Activated T-cell treated with anti-CD3 and anti-CD28 coated beads for 48 hours (primary cell): ENCODE measurements at places on chromosomes 2 and 18.

DNA sequence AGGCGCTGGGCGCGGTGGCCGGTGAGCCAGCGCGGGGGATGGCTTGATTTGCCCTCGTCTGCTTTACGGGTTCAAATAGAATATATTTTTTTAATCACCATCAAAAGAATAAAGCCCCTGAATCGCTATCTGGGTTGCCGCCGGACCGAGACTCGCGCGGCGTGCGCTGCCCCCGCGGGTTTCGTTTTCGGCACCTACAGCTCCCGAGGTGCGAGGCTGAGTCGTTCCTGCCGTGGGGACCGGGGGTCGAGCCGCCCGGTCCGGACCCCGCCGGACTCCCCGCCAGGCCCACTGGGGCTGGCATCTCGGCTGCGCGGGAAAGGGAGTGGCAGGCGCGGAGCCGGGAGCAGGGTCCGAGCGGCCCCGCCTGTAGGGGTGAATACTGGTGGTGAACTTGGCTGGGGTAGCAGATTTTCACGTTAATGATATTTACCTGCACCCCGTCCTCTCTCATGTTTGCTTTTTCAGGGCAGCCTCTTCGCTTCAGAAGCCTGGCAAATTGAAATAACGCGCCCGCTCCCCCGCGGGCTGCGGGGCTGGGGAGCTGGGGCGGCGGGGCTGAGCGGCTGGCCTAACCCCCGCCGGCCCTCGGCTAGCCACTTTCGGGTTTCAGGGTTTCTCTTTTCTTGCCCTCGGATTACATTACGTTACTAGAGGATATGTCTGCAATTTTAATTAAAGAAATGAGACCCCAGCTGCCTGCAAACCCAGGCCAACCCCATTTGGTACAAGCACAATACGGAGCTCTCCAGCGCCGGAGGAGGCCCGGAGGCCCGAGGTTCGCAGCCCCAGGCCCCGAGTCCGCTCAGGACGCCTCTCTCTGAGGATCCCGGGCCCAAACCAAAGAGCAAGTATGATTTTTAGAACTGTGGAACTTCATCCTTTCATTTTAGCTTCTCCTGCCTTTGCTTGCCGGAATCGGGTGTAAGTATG is 1.7 kb upstream of the CELF4 start:
- DNase-seq = no peak

DNA sequence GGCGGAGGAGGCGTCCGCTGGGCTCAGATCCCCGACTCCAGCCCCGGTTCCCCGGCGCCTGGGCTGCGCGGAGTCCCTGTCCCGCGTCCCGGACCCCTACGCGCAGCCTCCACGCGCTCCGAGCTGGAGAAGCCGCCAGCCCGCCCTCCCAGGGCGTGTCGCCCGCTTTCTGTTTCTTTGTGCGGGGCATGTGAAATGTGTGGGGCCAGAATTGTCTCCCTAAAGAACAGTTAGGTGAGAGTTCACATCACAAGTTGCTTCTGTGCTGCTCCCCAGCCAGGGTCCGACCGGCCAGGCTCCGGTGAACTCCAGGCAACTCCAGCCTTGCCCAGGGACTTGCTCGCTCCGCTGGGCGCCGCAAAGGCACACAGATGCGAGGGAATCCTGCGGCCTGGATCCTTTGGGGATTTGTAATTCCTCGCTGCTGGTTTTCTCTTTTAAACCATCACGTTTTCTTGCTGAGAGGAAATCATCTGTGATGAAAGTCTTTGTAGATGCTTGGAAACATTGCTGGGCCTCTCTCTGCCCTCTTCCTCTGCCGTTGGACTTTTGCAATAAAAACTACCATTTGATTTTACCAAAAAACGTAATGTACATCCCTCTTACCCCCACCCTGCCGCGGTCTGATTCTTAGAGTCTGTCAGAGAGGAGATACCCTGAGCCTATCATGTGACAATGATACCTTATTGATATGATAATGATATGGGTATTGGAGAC is 631 bp downstream of the GYPC start:
- DNase-seq = peak; percentile 33

DNA sequence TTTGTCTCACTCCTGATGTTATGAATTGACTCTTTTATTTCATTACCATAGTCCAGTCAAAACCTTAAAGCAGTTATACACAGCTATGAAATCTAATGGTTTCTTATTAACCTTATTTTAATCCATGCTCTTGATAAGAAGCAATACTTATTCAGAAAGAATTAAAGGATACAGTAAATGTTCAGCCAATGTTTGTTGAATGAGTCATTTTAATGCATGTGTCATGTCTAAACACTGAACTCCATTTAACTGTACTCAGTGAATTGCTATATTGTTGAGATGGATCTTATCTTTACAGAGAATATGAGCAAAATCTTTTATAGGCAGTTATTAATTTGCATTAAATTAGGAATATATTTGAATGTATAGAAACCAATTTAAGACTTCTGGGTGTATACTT is 135.1 kb upstream of the TFPI start:
- DNase-seq = no peak

DNA sequence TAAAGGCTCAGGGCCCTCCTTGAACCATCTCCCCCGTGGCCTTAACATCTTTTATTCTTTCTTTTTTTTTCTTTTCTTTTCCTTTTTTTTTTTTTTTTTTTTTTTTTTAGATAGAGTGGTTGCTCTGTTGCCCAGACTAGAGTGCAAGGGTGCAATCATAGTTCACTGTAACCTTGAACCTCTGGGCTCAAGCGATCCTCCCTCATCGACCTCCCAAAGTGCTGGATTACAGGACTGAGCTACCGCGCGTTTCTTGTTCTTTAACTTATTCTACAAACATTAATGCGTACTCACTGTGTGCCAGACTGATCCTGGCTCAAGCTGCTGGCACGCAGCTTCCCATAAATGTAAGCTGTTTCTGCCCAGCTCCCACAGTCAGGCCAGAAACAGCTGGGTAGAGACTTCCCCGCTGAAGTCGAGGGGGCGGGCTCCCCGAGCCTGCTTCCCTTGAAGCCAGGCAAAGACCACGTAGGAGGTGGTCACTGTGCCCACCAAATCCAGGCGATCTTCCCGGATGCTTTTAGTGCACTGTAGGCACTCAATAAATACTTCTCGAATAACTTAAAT is 29.2 kb upstream of the ATP6V1B1 start:
- no peak for DNase-seq

DNA sequence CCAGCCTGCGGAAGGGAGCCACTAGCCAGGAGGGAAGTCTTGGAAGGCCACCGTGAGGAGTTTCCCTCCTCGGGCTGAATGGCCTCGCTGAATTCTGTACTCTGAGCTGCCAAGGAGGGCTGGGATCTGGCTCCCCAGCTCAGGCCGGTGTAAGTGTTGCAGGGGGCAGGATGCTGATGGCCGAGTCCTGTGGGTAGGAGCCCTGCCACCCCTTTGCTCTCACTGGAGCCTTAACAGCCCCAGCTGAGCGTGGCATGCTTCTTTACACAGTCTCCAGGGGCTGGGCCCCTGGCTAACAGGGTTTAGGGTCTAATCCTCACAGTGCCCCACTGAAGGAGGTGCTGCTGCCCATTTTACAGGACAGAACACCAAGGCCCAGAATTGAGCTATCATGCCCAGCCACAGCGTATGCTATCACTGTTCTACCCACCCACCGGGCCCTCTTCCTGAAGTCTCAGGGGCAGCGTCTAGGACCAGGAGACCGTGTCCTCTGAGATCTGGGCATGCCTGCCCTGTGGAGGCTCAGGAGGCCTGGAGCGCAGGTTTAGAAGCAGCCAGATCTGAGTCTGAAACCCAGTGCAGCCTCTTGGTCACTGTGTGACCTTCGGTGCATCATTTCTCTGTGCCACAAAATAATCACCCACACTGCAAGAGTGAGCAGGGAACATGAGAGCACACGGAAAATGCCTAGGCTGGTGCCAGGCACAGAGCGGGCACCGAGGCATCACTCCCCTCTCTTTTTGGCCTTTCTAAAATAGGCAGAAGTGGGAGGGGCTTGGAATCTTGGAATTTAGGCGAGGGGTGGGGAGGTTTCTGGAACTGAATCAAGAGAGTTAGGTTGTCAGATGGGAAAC is 42.9 kb downstream of the TMEM37 start:
- DNase-seq = no peak

- DNase-seq = no peak
These were observed 504.5 kb downstream of the IRS1 start for GRCh38 chr2:226295123-226295522.

DNA sequence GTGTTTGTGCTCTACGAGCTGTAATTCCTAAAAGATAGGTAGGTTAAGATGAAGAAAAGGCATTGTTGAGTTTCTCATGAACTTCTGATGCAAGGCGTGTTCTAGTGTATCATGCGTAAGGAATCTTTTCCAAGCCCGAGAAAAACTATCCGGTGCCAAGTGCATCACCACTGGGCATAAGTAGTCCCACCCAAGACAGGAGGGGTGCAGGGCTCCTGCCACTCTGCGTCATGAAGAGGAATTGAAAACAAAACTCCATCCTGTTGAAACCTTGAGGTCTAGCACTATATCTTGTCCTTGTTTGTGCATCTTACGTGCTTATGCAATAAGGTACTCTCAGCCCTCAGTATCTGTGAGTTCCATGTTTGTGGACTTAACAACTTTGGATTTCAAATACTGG is 45.7 kb downstream of the RAB31 start:
- DNase-seq = no peak

DNA sequence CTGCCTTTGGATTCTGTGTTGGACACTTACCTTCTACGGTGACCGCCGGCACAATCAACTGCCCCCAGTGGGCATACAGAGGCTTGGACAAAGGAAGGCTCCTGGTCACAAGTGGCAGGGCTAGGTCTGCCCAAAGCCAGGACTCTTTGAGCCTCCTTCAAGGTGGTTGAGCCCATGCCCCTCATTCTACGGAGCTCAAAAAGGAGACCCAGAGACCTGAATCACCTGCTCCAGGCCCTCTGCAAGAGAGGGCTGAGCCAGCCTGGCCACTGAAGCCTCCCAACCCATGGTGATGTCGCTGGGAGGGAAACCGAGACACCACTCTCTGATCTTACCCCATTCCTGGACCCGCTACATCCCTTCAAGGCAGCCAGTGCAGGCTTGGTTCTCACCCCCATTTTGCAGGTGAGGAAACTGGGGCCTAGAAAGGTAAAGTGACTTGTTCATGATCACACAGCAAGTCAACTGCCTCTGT is 87.9 kb downstream of the INHBB start:
- DNase-seq = no peak

DNA sequence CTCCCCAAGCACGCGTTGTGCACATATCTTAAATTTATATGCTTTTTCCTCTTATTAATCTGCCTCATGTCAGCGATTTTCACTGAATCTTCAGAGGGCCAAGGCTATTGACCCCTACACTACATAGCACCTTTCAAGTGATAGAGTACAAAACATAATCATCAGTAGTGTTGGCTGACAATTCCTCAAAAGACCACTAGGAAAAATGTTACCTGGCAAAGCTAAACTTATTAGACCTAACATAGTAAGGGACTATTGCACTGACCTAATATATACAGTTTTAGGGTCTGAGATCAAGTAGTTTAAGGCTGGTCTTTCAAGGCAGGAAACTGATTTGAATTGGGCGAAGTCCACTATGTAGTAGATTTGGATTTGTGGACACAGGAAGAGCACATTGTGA is 244.2 kb upstream of the ZC3H15 start:
- no peak for DNase-seq

DNA sequence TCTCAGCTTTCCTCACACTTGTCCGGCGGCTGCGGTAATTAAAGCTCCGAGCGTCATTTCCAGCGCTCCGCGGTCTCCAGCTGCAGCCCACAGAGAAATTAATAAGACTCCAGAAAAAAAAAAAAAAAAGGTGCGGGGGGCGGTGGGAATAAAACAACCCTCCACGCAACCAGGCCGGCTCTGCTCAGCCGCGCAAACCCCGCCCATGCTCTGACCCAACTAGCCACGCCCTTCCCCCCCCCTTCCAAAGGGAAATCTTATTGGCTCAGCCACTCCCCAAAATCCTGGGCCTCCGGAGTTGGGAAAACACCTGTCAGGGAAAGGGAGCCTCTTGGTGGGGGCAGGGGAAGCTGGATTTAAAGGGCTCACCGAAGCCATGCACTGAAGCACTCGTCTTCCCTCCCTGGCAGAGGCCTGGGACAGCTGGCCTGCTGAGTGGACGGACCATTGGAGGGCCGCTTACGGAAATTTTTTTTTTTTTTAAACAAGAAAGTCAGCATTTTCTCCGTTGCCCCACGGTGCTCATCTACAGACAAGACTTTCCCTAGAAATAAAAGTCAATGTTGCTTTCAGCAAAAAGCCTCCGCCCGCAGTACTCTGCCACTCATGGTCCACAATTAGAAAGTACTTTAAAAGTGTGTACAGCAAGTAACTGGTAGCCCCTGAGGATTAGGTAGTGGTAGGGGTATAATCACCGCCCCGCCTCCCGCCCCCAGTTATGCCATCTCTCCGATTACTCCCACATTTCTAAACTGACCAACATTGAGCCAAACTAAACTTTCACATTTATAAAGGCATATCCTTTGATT is 674 bp upstream of the ERBB4 start:
- no peak for DNase-seq

DNA sequence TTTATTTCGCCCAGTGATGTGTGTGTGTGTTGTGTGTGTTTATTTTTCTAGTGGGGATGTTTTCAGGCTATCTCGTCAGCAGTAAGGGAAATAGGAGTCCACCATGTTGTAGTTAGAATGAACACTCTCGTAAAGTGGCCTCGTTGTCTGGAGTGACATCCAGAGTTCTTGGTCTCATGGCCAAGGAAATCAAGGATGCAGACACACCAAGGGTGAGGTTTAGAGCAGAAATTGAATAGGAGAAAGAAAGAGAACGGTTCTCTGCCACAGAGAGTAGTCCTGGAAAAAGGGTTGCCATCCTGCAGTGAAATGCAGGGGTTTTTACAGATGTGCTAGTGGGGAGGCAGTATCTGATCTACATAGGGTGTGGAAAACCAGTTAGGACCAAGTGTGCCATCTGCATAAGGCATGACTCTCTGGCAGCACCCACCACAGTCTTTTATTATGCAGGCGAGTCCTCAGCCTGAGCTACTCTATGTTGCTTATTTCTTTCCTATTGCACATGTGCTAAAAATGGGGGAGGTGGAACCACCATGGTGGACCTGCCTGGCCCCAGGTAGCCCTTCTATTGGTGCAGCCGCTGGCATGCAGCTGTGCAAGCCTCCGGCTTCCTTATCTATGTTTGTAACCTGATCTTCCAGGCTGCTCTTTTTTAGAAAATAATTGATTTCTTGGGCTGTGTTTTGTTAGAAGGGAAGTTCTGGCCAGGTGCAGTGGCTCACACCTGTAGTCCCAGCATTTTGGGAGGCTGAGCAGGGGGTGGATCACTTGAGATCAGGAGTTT is 23.2 kb downstream of the RALB start:
- no peak for DNase-seq

DNA sequence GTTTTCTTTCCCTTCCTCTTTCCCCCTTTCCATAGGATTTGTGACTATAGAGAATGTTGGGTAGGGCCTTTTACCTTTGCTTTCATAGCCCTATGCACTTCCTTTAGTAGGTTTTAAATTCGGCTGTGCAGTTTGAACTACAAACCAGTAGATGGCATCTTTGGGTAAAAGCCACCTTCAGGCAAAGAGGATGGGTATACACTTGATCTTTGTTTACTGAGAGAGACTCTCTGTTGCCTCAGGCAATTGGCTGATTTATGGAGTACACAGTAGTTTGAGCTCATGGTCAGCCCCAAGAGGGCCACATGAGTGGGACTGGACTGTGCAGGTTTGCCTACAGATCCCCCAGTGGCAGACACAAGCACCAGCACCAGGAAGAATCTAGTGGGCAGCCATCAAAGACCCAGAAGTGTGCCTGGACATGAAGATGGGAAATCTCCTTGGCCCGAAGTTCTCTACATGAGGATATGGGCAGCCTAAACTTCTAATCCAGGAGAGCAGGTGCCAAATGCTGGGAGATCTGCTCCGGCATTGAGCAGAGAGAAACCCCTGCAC is 1304.3 kb upstream of the DDX18 start:
- DNase-seq = no peak
